ENCODE measurements at places on chromosomes 2 and 18.

- DNase-seq = no peak
These were observed 91.5 kb upstream of the HS6ST1 start for GRCh38 chr2:128410035-128410757.

DNA sequence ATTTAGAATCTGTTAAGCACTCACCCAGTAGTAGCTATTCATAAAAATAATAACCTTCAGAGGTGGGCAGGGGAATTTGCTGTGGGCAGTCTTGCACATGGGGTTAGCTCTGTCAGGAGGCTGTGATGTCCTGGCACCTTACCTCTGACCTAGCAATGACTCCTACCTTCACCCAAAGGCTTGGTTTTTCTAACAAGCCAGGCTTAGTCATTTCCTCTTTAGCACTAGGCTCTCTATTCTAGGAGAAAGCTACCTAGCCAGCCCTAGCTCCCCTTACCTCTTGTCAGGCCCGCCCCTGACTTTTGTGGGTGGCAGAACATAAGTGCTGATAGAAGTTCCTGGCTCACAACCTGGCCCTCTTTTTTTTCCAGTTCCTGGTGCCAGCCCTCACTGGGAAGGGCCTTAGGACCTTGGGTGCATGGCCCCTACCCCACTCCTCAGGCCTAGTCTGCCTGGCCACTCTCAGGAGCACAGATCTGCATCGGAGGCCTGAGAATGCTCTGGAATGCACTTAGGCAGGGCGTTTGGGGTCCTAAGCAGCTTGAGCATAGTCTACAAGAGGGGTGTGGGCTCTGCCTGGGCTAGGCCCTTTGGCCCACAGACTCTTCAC, 17.7 kb downstream of the CPLX4 start:
- DNase-seq = peak; percentile 35

- DNase-seq = no peak
These were observed 126.7 kb downstream of the GALNT3 start for GRCh38 chr2:165667375-165667774.

DNA sequence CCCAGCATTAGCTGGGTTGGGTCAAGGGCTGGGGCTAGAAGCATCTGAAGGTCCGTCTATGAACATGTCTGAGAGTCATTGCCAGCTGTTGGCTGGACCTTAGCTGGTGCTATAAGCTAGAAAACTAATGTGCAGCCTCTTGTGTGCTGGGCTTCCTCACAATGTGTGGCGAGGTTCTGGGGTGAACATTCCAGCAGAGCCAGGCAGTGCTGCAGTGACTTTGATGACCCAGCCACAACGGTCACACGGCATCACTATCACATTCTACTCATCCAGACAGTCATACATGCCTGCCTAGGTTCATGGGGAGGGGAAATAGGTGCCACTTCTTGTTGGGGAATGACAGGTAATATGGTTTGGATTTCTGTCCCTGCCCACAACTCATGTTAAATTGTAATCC, 260.5 kb downstream of the CYP26B1 start:
- DNase-seq = no peak

Data from activated T-cell treated with anti-CD3 and anti-CD28 coated beads, Interleukin-2, amount 50 U/mL, for 72 hours (primary cell).